ENCODE measurements at places on chromosomes 6 and 20.

DNA sequence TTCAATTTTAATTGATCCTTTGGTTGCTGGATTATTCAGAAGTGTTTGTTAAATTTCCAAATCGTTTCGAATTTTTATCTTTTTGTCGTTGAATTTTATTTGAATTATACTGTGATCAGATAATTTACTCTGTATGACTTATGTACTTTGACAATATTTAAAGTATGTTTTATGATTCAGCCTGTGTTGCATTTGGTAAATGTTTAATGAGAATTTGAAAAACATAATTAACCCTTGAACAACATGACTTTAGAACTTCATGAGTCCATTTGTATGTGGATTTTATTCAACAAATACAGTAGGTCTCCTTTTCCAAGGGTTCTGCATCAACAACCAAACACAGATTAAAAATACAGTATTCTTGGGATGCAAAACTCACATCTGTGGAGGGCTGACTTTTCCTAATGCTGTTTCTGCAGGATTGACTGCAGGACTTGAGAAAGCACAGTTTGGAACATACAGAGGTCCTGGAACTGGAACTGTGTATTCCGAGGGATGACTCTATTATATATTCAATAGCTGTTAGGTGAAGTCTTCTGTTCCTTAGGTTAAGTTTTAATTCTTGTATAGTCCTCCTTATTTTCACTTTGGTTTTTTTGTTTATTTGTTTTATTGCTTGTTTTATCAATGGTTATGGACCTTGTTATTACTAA lies 40.5 kb downstream of the FAM83B start:
- no peak for DNase-seq

DNA sequence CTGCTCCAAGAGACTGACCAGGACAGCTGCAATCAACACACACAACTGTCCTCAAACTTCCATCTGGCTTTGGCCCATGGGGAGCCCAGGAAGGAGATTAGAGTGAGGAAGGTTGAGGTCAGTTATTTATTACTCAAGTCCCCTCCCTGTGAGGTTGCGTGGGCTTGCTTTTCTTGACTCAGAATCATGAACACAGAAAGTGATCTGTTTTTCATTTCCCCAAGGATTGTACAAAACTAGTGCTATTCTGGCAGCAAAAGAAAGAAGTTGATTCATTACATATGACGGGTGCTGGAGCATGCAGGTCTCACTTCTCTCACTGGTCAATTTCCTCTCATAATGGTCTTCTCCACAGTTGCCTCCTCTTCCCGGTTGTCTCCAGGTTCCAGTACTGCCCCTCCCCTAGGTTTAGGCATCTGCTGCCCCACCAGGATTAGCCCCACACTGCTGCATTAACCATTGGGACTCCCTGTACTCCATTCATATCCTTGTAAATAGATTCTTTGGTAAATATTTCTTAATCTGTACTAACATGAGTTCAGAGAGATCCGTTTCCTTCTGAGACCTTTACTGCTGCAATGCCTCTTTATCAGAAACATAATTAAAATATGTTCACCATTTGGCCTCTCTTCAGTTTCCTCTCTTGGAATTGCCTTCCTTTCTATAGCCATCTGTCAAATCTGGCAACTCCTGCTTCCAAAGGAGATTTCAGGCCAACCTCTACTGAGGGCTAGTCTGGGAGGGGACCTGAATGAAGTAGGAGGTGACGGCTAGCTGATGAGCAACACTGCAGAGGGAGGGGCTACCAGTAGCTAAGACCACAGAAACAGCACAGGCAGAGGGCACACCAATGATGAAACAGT lies 888.8 kb downstream of the QKI start:
- DNase-seq: no peak

GRCh38 chr6:111898452-111898851 lies 25.2 kb upstream of the FYN start:
- DNase-seq: no peak

DNA sequence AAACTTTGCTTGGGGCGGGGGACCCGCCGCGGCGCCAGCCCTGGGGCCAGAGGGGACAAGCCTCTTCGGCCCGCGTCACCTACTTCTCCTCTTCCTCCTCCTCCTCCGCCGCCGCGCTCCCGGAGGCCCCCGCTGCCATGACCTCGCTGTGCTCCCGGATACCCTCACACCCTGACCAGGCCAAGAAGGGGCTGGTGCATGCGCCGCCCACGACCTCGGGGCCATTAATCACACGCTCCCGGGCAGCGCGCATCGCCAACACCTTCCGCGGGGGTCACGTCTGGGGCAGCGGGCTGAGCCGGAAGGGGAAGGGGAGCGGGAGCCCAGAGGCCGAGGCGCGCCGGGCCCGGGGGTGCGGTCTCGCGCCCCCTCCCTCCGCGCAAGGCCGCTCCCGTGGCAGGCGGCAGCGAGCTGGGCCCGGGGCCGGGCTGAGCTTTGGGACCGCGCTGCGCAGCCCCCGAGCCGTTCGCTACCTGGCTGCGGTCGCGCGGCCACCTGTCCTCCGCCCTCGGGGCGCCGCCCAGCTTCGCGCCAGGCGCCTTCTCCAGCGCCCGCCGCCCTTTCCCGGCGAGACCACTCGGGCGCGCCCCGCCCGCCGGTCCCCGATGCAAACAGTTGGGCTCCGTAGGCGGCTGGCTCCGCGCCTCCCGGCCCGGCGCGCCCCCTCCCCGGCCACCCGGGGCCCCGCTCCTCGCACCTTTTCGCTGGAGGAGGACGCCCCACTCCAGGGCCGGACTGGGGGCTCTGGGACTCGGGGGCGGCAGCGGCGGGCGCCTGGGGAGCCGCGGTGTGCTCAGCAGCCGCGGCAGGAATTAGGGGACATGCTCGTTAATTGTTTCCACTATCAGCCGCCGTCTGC lies 575 bp upstream of the CNR1 start:
- DNase-seq: no peak

GRCh38 chr20:62416651-62417637 lies 9.9 kb upstream of the CABLES2 start:
- no peak for DNase-seq

DNA sequence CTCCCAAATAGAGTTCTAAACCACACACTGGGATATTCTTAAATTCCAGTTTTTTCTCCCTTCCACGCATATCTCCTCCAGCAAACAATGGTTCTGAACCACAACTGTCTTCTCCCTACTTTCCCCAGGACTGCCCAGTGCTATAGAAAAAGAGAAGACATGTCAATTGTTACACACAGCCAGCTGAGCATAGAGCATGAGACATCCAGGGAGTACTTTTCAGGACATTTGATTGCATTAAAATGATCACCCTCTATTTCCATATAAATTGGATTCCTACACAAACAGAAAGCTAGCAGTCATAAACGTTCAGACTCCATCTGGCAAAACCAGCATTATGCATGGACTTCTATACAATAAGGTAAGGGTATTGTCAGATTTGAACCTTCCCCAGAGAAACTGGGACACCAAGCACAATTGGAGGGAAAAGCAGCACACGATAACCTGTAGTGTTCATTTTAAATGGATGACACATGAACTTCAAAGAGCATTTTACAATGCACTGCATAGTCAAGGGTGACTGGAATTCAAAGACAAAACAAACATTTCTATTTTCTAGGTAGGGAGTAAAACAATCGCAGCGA lies 93.1 kb upstream of the HEY2 start:
- DNase-seq: no peak

DNA sequence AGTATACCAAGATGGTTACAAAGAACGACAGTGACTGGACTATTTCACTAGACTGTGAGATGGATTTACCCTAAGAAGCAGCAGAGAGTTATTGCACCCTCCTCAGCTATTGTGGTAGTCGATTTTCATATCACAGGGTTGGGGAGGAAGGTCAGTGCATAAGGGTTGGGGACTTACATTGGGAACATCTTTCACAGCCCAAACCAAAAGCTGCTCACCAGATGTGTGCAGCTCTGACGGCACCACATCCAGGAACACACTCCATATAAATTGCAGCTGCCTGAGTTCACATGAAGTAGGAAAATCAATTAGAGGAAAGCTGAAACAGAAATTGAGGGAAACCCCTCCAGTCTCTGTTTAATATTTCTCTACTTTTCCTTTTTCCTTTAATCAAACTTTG lies 470.5 kb upstream of the NRSN1 start:
- no peak for DNase-seq

- no peak for DNase-seq
Measured at GRCh38 chr20:9186396-9186795, 117.5 kb downstream of the PLCB4 start.

DNA sequence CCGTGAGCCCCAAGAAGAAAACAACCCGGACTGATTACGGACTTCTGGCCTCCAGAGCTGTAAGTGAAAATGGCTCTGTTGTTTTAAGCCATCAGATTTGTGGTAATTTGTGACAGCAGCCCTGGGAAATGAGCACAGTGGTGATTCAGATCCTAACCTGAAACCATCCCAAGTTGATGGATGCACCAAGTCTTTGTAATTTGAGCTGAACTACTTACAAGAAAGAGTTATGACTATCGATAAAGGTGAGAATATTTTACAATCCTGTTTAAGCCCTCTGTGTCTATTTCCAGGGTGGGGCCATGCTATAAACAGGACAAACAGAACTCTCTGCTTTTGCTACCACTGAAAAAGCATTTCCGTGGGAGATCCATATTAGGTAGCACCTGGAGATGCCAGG lies 19.1 kb upstream of the RIN2 start:
- DNase-seq: no peak

GRCh38 chr6:107489636-107490565 lies at the start of gene SOBP:
SOBP (plus strand) TSS chr6:107490117; CDS start chr6:107490617, 500 bp downstream.
- DNase-seq: no peak

GRCh38 chr6:38221251-38221650 lies 401.7 kb downstream of the ZFAND3 start:
- DNase-seq: no peak

- peak; percentile 22 for DNase-seq
Measured at GRCh38 chr6:138588805-138589434, 89.6 kb upstream of the NHSL1 start.

DNA sequence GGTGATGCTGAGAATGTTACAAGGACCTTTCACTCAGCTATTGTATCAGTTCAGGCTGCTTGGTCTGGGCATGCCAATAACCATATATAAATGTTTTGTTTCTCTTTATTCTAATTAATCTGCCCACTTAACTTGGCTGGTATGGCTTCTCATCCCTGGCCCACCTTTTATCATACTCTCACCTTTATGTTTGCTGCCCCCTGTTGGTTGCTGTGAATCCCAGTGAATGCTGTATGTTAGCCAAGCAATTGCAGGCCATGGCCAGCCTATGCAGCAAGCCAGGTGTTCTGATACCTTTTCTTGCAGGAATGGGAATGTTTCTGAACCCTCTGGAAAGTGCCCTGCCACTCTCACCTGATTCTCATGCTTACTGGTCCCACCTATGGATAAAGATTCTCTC lies 54.6 kb downstream of the PCSK2 start:
- no peak for DNase-seq

DNA sequence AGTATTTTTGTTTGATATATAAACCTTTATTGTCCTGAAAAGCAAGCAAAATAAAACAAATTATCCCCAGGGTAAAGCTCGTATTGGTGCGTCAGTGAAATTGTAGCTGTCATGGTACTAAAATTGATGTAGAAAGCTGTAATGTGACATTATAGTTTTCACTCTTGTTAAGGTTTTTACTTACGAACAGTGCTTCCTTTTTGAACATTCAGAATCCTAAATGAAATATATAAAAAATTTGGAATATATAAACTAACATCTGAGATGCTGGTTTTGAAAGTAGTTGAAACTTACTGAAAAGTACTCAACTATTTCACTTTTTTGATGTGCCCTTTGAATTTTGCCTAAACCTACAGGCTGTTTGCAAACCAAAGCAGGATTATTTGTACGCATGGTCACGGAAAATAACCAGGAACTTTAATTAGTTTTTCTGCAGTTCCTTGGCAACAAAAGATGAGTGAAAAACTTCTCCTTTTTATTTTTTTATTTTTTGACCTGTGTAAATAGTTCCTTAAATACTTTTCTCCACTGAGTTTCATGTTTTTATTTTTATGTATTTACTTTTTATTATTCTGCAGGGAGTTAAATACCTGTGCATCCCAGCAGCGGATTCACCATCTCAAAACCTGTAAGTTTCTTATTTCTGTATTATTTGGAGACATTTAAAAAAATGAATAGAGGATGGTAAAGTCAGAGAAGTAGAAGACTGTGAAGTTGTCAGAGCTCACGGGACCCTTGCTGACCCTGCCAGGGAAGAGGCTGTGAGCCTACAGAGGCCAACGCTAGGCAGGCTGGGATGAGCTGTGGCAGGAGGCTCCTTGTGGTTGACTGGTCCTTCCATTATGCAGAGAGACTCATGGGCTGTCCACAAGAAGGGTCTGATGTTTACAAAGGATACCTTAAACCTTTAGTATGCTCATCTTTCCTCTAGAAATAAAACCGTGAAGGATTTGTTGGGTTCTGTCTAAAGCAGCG lies 42.5 kb downstream of the DUSP22 start:
- DNase-seq: no peak

GRCh38 chr20:59569305-59569704 lies 35.0 kb upstream of the PHACTR3 start:
- no peak for DNase-seq

GRCh38 chr20:60585651-60586050 lies 627.4 kb downstream of the CDH26 start:
- no peak for DNase-seq

DNA sequence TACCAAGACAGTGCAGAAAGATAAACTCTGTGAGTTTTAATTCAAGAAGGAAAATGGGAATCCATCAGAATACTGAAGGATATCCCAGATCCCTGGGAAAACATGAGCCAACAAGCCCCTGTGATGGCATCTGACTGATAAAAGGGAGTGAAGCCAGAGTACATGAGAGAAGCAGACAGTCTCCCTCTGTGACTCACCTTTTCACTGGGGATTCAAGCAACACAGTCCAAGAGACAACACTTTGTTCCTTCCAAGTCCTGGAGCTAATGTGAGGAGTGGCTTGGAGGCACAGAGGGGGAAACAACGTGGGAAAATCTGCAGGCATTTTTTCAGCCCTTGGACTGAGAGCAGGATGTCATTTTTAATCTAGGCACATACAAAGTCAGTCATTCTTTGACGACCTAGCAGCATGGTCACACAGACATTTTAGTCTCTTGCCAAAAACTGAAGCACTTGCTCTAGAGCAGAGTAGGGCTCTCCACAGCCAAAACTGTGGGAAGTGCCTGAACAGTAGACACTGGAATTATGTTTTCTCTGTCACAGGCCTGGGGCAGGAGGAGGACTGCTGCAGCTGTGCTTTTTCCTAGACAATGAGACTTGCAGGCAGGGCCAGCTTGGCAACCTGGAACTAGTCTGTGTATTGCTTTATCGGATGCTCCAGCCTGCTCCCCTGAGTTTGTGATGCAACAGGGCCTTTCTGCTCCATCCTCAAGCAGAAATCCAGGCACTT lies 465.0 kb upstream of the GJE1 start:
- no peak for DNase-seq

DNA sequence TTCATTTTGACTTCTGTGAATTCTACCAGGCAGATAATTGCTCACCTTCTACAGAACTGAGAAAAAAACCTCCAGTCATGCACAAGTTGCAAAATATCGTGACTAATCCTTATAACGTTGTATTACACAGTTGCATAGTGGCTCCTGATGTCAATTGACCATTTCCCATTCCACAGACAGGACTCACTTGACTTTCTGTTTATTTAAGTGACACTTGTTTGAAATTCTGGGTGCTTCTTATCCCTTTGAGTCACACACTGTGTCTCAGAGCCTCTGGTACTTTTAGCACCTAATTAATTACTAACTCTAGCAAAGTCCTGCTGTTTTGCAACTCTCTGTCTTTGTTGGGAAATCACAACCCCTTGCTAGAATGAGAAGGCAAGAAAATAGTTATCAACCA lies 16.2 kb upstream of the RSPO3 start:
- no peak for DNase-seq

GRCh38 chr6:170279977-170280688 lies 10.7 kb downstream of the DLL1 start:
- no peak for DNase-seq
